Left forelimb (tissue), 1 donor: ENCODE measurements at places on chromosomes 11 and 22.

GRCh38 chr22:49845241-49845640 lies 8.4 kb upstream of the ZBED4 start:
- DNase-seq: no peak

DNA sequence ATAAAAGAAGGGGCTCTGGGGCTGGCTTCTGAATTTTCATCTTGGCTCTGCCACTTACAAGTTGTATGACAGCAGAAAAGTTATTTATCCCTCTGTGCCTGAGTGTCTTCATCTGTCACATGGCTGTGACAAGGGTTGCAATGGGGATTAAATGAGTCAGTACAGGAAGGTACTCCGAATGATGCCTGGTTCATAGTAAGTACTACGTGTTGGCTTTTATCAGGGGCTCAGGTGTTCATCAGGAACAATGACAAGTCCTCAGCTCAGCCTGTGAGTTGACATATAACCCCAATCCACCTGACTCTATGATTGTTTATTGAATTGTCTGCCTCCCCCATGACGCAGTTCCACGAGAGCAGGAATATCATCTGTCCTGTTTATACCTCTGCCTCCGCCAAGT lies 45.7 kb downstream of the PAMR1 start:
- no peak for DNase-seq

DNA sequence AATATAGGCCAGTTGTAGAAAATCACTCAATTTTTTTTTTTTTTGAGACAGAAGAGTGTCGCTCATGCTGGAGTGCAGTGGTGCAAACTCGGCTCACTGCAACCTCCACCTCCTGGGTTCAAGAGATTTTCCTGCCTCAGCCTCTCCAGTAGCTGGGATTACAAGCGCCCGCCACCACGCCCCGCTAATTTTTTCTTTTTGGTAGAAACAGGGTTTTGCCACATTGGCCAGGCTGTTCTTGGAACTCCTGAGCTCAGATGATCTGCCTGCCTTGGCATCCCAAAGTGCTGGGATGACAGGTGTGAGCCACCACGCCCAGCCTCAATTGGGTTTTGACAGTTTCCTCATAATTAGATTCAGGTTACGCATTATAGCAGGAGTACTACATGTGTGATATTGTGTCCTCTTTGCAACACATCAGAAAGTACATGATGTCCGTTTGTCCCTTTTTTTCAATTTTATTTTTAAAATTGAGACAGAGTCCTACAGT lies 2.6 kb upstream of the ATP6V1E1 start:
- DNase-seq: no peak

- no peak for DNase-seq
Observed at GRCh38 chr11:36258730-36259360, 30.4 kb downstream of the COMMD9 start.

- no peak for DNase-seq
Observed at GRCh38 chr11:63012839-63013238, 2.8 kb downstream of the SLC22A8 start.
